ENCODE measurements at places on chromosomes 6 and 20. TPM values are rescaled to one million over a fixed set of nuclear protein-coding genes. Genes with fewer than 3 reads are reported as not detected.

GRCh38 chr6:44976677-44977641, 351.2 kb upstream of the RUNX2 start:
- DNase-seq: no peak

DNA sequence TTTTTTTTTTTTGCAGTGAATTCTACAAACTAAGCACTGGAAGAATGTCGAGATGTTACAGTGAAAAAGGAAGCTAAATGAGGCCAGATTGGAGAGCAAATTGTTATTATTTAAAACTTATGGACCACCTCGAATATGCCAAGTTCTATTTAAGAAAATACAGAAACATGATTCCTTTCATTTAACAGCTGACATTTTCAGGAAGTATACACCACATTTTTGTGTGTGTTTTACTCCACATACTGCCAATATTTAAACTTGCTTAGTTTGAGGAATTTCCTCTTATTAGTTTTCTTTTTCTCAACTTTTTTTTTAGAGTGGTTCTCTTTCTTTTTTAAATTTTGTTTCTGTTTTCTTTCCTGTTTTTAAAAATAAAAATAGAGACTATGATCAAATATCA, 37.0 kb upstream of the GCLC start:
- DNase-seq: no peak

DNA sequence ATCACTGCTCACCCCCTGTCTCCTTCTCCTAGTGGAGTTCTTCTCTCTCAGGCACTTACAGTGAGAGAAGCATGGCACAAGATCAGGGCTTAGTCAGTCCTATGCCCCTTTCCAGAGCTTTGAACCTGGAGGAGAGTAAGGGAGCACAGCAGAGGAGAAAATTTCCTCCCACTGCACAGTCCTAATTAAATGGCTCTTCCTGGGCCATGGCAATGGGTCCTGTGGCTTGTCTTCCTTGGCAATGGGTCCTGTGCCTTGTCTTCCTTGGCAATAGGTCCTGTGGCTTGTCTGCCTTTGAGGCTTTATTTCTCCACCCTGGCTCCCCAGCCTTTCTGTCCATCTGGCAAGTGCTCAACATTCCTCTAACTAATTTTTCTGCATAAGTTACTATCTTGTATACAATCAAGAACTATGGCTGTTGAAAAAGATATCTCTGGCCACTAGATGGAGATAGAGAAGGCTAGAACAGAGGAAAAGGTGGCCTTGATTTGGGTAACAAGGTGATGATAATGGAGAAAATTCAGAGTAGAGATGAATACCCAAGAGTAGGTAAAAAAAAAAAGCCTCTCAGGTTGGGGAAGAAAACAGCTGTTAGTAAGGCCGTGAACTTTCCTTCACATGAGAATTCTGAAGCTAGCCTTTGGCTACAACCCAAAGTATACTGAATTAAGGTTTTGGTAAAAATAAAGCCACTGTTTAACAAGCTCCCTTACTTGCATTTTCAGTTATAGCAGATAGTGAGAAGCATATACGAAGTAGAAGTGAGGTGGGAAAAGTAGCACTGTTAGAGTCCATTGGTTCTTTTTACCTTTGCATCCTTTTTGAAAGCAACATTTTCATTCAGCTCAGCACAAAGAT, 504.9 kb downstream of the DOK5 start:
- DNase-seq: no peak

DNA sequence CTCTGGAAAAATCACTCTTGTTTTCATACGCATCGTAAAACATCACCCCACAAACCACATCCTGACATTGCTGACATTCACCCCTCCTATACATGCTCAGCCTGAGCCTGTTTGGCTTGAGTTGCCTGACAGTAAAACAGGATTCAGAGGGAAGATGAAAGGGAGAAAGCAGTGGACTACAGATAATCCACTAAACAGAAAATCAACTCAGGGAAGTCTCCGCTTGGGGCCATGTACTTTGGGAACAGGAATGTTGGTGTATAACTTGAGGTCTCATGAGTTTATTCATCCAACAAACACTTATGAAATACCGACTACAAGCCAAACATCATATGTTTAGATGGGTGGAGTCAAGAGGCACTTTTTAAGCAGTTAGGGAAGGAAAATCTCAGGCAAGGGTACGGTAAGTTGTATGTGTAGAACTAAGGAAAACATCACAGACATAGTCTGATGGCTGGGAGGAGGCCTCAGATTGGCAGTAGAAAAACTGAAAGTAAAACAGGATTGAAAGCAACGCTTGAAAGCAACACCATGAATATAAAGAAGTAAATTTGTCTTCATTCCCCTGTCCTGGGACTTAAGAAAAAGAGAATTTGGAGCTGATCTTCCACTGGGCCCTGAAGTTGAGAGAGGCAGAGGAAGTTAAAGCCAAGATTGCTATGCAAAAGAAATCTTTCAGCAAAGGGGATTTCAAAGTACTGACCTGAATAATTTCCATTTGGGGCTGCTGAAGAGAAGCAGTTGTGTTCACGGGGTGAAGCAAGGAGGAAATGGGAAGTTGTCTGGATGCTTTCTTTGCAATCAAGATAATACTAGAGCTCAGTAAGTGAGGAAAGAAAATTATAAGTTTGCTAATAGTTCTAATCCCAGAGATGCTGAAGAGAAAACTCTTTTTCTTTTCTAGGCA, 28.8 kb downstream of the PDE7B start:
- DNase-seq: no peak

DNA sequence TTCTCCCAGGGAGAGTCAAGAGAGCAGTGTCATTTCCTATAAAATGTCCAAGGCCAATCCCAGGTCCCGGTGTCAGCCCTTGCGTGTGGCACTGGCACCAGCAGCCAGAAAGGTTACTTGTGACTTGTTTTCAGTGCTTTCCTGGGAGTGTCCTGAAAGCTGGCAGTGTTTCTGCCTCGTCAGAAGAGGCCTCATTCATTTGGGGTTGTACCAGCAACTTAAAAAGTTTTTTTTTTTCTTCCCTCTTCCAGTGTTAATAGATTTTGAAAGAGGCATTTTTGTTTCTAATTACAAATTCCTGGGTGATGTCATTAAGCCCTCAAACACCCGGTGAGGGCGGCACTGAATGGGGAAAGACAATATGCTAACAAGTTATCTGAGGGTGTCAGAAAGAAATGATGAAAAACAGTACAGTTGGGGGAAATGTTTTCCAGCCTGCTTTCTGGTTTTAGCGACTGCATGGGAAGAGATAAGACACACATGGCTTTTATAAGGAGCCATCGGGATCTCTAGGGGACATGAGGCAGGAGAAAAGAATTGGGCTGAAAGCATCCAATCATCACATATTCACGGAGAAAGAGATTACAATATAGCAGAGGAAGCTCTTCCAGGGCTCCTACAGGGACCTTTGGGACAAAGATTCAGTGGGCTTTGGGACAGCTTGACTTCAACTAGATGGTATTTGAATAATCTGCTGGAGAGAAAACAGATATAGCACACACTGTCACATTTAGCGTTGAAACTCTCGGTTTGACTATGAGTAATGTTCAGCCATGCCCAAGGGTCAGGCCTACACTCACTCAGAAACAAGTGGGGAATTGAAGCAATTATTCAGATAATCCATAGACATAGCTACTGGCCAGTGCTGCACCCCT, 153.0 kb downstream of the BCAS1 start:
- DNase-seq: no peak

DNA sequence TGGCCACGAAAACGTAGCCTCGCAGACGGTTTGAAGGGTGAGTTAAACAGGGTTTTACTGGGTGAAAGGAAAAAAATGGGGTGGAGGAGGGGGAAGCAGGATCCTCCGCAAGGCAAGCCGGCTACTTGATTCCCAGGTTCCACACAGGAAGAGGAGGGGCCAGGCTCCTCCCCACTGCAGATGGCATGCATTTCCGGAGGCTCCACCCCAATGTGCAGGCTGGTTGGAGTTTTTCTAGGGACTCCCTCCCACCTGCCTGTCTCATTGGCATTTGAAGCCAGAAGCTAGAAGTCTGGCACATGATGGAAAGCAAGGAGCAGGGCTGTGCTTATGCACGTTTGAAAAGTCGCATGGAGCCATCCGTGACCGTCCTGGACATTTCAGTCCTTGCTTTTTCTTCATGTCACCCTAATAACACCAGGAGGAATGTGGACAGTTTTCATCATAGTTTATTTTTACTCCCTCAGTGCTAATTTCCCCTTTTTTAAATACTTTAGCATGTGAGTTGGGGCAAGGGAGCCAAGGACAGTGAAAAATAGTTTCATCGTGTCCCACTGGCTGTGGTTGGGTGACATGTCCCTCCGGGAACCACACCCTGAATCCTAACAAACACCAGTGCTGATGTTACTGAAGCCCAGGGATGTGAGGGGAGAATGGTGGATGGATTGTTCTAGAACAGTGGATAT, 100.1 kb upstream of the INSM1 start:
- no peak for DNase-seq

DNA sequence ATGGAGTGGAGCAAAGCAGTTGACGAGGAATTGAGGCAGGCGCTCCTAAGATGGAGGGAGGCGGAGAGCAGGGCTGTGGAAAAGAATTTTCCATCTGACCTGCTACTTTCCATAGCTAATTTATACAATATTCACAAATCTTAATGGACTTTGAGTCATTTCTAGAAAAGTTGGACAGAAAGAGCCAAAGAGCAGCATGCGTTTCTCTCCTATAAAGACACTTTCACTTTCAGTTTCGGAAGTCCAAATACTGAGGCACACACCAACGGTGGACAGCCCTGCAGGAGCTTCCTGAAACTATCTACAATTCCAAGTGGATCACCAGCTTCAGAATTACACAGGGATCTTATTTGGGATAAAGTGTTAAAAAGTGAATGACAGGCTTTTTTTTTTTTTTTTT, 43.5 kb downstream of the PANK2 start:
- no peak for DNase-seq

GRCh38 chr20:11162026-11162775, 488.4 kb upstream of the JAG1 start:
- DNase-seq: no peak

The CDSN gene
- not detected for polyA plus RNA-seq

- no peak for DNase-seq
These were observed 44.6 kb downstream of the TSBP1 start for GRCh38 chr6:32327103-32327502.

The RBPJL gene
- polyA plus RNA-seq: not detected

- peak; percentile 54 for DNase-seq
These were observed 369.0 kb downstream of the THBS2 start for GRCh38 chr6:168884646-168885086.

The OXT gene
- polyA plus RNA-seq: not detected

DNA sequence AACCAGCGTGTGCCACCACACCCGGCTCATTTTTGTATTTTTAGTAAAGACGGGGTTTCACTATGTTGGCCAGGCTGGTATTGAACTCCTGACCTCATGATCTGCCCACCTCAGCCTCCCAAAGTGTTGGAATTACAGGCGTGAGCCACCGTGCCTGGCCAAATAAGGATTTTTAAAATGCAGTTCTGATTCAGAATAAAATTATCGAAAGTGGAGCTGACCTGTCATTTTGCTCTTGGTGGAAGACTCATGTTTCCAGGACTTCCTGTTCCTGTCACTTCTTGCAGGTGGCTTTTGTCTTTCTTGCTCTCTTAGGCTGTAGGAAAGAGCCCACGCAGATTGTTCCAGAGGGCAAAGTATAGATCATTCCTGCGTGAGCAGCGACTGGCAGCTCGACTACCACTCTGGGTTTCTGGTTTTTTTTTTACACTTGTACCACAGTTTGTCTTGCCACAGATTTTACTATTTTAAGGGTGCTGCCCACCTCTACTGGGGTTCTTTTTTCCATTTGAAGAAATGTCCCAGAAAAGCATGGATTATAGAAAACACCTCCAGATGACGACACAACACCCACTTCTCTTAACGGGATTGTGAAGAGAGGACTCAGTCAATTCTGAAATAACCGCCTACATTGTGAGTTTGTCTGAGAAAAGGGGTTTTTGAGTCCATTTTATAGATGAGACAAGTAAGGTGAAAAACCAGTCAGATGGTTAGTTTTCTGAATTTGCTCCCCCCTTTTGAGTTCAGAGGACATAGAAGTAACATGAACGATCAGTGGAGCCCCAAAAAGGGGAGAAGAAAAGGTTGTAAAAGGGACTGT, 7.5 kb downstream of the JARID2 start:
- DNase-seq: no peak
